ENCODE measurements at places on chromosomes 11 and 22.

DNA sequence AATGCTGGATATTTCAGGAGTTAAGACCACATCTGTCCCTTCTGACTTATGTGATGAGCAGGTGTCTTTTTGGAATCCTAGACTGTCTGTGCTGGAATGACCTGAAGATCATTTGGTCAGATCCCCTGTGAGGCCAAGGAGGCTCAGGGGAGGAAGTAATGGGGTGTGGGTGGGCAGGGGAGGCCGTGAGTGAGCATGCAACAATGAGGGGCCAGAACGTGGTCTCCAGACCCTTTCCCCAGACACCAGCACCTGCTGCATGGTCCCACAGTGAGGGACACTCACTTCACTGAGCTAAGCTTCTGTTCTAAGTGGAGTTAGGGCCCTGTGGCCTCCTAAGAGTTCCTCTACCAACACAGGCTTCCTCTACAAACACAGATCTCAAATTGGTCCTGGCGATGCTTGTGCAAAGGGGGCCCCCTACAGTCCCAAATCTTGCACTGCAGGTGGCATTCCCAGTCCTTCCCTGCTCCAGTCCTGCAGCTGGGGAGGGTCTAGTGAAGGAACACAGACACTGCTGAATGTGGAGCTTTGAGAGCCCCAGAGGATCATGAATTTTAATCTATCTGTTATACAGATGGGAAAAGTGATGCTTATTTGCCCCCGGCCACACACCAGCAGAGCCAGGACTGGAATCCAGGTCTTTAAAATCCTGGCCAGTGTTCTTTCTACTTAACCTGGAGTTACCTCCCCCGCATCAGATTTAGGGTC lies 7.4 kb downstream of the USP2 start:
- DNase-seq: no peak

DNA sequence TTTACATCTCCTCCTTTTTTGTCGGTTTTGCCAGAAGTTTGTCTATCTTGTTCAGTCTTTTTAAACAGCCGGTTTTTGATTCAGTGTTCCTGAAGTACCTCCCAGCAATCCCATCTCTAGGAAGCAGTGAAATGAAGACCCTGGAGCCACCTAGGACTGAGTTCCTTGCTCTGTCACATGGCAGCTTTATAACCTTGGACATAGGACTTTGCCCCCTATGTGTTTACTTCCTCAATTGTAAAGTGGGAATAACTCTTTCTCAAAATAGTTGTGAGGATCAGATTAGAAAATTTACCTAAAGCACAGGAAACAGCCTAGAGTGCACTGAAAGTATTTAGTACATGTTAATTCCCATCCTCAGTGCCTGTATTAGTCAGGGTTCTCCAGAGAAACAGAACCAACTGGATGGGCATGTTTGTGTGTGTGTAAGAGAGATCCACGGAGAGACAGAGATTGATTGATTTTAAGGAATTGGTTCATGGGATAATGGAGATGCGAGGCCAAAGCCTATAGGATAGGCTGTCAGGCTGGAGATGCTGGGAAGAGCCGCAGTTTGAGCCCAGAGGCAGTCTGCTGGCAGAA lies 20.0 kb downstream of the FAM83F start:
- DNase-seq: no peak

GRCh38 chr11:72138821-72139390 lies 3.4 kb downstream of the FOLR3 start:
- DNase-seq: no peak

GRCh38 chr11:117600234-117600783 lies 196.7 kb downstream of the DSCAML1 start:
- DNase-seq: no peak

DNA sequence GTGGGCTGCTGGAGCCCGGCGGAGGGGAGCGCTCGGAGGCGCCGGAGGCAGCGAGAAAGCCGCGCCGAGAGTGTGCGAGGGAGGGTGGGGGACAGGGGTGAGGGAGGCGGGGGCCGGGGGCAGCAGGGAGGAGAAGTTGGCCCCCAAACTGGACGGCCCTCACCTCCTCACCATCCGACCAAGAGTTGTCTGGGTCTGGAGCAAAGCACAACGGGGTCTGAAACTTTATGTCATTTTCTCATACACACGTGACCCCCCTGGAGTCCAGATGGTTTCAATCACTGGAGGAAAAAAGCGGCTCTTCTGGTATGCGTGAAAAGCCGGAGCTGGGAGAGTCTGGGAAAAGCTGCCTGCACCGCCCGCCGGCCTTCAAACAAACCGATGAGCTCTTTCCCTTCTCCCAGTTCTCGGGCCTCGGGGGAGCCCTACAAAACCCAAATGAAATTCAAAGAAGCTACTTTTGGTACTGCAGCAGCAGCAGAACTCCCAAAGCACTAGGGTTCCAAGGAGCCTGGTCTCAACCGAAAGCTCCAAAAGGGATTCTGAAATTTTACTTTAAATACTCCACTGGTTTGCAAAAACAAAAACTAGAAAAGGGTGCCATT lies 39.7 kb upstream of the AKIP1 start:
- no peak for DNase-seq

GRCh38 chr22:27809226-27809603 lies 7.7 kb upstream of the MN1 start:
- no peak for DNase-seq

- no peak for DNase-seq
These were observed 13.4 kb upstream of the SEPTIN5 start for GRCh38 chr22:19700790-19701419.

DNA sequence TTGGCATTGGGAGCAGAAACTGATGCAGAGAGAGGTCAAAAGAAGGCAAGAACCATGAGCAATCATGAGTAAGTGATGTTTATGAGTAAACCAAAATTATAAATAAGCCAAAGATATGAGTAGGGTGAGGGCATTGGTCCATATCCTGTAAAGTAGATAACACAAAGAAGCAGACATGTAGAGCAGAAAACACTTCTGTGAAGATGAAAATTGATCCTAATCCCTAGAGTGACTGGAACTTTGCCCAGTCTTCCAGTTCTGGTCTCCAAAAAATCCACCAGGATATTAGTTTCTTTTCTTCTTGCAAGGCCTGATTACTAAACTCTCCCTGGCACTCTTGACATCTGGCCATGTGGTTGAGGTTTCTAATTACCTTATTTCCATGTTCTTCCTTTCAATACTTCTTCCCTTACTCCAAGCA lies 13.7 kb upstream of the DRD2 start:
- no peak for DNase-seq

DNA sequence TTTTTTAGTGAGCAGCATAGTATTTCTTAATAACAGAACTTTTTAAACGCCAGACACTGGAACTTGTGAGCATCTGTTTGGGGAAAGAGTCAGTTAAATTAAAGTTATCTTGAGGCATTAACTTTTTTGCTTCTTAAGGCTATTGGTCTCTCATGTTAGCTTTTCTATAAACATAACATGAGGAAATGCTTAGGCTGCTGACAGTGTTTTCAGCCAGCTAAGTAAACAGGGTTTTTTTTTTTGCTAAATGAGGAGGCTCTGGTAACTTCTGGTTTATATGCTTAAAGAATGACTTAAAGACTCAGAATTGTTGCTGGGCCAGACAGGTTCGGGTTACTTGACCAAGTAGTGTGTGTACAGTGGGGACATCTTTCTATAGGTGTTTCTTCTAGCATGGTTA lies 95.8 kb upstream of the ALKBH3 start:
- DNase-seq: no peak

GRCh38 chr11:107494055-107494454 lies 36.4 kb upstream of the CWF19L2 start:
- no peak for DNase-seq

GRCh38 chr11:17917556-17917955 lies 95.3 kb downstream of the SERGEF start:
- no peak for DNase-seq

GRCh38 chr11:12478743-12479142 lies 101.4 kb downstream of the PARVA start:
- DNase-seq: no peak

All from stimulated activated CD8-positive, alpha-beta memory T cell treated with anti-CD3 and anti-CD28 coated beads, Interleukin-15, amount 100 ng/mL, for 4 hours (primary cell).